Articular chondrocyte of knee joint (primary cell): ENCODE measurements at places on chromosomes 1 and 21. TPM values are rescaled to one million over a fixed set of nuclear protein-coding genes. Genes with fewer than 3 reads are reported as not detected.

The KCNE1 gene
- 0.54 and 0.65 TPM in 2 replicates for total RNA-seq

The SELENOF gene
- 270 and 298 TPM in 2 replicates for total RNA-seq

The CFAP141 gene
- total RNA-seq = not detected in 2 replicates

The ZNF687 gene
- total RNA-seq = 12.9 and 14.1 TPM in 2 replicates
